ENCODE measurements at places on chromosomes 6 and 20.
A peak's percentile ranks its signal among the peaks of the same experiment; 100 is the strongest.

DNA sequence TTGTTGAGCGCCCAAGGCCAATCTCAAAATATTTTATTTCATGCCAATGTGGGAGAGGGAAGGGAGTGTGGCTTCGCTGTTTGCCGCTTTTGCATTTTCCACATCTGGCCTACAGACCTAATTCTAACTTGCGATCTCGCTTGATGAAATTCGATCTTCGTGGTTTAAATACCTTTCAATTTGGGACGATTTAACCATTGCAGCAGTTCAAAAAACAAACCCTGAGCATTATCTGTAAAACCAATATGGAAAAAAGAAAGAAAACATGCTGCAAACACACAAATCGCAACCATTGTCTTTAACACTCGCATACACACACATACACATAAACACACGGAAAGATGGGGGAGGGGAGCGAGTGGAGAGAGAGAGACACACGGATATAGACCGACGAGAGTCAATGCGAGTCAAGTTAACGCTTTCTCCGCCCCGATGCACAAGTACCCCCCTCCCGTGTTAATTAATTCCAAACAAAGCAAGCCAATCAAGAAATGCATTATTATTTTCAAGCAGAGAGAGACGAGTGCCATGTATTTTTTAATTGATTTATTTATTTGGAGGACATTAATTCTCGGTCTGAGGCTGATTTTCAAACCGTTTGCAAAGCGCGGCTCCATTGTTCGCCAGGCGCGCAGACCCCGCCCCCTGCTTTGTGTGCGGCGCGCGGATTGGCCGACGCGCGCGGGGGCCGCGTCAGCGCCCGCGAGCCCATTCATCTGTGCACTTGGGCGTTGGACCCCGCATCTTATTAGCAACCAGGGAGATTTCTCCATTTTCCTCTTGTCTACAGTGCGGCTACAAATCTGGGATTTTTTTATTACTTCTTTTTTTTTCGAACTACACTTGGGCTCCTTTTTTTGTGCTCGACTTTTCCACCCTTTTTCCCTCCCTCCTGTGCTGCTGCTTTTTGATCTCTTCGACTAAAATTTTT is at the start of gene MARCKS:
Gene MARCKS (plus strand): TSS at position 721 of the 931 bp plus-strand sequence. CDS start 401 bp downstream, outside the sequence.
- DNase-seq, result peak; percentile 80

DNA sequence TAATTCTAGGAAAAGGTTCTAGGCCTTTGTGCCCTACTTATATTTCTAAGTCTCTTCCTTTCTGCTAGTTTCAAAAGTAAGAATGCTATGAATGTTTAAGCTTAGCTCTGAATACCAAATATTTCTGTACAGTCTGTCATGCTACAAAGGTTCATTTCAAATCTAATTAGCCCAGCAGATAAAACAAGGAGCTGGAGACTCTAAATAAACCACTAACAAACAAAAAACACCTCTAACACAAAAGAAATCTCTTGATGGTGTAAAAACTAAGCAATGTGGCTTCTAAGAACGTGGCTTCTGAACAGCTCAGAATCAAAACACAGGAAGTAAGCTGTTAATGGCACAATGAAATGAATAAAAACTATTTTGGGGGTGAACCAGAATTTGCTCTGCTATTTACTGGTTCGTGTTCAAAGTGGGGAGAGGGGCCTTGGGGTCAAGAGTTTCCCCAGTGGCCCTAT is 198.3 kb downstream of the BCAS1 start:
- DNase-seq, result no peak

GRCh38 chr6:32410906-32411305 is 3.9 kb upstream of the BTNL2 start:
- no peak for DNase-seq

- no peak for DNase-seq
These were observed 361.4 kb upstream of the KCNQ5 start for GRCh38 chr6:72260489-72260888.

GRCh38 chr6:5067305-5067704 is 17.8 kb upstream of the PPP1R3G start:
- no peak for DNase-seq

- no peak for DNase-seq
These were observed 20.9 kb upstream of the MCM3 start for GRCh38 chr6:52305411-52305810.

DNA sequence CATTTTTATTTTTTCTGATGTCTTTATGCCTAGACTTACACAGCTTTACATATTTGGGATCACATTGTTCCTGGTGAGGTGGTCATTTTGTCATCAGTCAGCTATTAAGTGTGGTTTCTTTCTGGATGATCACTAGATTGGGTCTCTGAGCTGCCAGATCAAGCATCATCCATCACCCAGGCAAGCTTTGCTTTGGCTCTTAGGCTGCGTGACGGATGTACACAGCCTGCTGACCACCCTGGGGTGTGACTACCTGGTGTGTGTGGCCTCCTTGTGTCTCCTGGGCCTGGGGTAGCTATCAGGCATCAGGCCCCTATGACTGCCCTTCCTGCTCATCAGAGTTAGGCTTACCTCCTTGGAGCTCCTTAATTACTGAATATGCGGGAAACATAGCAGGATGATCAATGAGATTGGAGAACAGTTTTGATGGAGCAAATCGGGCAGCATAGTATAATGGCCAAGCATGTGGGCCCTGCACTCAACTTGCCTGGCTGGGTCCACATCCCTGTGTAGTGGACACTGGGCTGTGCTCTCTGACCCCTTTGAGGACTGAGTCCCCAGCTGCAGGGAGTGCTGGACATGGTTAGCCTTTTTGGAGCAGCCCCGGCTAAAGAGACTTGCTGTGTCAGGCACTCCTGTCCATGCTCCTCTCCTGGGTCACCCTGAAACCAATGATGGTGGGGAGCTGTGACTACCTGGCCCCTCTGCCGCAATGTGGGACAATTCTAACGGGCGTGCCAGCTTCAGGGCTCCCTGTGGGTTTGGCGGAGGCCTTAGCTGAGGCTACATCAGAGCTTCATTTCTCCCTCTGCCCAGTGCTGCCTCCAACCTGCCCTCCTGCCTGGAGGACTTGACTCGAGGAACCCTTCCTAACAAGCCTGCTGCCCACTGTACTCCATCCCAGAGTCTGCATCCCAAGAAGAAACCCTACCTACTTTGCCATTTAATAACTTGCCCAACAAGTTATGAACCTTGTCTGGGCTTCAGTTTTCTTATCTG is 8.2 kb downstream of the DAAM2 start:
- DNase-seq, result no peak

DNA sequence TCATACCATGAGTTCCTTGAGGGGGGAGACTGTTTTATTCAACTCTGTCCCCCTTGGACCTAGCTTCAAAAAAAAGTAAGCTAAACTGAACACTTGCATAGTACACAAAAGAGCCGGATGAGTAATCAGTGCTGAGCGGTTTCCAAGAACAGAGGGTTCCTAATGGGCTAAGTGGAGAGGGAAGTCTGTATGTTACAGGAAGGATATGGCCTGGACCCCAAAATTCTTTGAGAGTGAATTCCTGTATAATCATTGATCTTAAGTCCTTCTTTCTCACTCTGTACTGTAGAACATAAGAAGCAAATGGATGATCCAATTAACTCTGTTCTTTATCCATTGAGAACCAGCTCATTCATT is 324.7 kb upstream of the CNR1 start:
- no peak for DNase-seq

DNA sequence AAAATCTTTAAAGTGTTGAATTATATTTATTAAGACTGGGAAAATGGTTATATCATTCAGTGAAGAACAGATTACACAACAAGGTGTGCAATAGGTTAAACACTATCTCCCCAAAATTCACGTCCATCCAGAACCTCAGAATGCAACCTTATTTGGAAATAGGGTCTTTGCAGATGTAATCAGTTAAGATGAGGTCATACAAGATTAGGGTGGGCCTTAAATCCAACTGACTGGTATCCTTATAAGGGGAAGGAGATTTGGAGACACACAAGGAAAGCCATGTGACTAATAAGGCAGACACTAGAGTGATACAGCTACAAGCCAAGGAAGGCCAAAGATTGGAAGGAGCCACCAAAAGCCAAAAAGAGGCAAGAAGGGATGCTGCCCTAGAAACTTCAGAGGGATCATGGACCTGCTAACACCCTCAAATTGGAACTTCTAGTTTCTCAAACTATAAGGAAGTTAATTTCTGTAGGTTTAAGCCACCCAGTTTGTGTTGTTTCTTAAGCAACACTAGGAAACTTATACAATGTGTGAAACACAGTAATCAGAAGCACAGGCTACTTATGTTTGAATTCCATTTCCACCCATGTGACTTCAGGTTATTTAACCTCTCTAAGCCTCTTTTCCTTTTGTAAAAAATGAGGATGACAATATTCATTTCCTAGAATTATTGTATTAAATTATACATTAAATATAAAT is 16.9 kb downstream of the ILRUN start:
- DNase-seq, result peak; percentile 48

DNA sequence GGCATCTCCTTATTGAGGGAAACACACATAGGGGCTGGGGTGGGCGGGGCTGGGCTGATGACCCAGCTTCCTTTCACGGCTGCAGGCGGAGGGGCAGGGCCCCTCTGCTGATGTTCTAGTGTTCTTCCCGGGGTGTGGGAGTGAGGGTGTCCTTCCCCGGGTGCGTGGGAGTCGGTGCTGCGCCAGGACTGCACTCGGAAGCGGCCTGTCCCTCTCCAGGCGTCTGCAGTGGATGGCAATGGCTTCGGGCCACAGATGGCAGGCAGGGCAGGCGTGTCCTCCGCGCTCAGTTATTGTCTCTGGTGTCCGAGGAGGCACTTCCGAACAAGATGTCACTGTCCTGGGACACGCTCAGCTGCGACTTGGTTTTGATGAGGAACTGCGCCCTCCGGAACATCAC is 19.2 kb downstream of the KCNG1 start:
- DNase-seq, result no peak

DNA sequence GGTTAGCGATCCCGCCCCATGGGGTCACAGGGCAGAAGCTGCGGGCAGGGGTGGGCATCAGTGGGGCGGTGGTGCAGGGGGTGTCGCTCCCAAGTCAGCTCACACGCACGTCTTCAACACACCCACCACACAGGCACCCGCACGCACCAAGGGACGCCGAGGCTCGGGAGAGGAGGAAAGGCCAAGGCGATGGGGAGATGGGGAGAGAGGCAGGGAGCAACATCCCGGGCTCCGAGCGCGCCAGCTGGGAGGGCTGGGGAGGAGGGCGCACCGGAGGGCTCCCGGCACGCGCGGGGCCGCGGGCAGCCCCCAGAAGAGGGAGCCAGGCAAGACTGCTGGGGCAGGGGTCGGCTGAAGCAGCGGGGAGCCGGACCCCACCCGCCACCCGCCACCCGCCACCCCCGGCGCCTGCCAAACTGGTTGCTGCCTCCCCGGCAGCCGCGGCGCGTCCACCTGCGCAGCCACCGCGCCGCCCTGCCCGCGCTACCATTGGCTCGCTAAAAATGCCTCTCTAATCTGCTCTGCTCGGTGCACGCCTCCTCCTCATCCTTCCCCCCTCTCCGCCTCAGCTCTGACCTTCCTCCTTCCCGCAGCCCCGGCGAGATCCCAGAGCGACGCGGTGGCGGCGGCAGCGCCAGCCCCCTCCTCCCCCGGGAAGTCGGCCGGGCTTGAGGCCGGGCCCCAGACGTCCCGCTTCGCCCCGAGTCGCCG is at the start of gene PACSIN1:
Gene PACSIN1 (plus strand): TSS at position 546 of the 711 bp plus-strand sequence. CDS start 60,230 bp downstream, outside the sequence.
- no peak for DNase-seq

GRCh38 chr6:23245572-23245971 is 676.2 kb downstream of the HDGFL1 start:
- no peak for DNase-seq

DNA sequence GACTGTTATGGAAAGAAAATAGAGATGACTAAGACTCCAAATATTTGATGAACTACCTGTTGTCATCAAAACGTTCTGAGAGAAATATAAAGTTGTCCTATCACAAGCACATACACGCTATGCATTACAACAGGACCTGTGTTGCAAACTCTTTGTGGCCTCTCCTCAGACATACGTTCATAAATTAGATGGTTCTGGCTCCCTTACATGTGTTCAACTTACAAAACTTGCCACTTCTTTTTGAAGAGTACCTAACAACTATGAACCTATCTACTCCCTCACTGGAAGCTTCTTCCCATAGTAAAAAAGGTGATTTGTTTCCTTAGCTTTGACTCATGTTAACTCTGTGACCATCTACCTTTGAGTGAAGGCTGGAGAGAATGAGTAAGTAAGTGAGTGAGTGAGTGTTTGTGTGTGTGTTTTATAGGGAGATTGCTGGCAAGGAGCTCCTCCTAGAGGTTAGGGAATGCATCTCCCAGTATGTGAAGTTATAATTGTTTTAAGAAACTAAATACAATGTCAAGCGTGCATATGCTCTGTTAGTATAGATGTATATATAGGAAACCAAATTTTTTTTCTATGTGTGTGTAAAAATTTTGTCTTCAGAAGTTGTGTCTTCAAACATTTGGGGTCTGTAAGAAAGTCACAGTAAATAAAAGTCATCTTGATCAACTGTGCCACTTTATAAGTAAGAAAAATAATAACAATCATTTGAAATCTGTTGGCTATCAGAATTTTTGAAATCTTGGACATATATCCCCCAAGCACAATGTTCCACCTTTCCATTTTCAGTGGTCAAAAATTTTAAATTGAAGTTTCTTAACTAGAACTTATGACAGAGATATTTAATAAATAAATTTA is 1211.1 kb upstream of the GJE1 start:
- peak; percentile 47 for DNase-seq

GRCh38 chr6:56756219-56756789 is 113.6 kb upstream of the DST start:
- peak; percentile 34 for DNase-seq

- no peak for DNase-seq
These were observed 53.3 kb upstream of the TAF8 start for GRCh38 chr6:41996997-41997396.

DNA sequence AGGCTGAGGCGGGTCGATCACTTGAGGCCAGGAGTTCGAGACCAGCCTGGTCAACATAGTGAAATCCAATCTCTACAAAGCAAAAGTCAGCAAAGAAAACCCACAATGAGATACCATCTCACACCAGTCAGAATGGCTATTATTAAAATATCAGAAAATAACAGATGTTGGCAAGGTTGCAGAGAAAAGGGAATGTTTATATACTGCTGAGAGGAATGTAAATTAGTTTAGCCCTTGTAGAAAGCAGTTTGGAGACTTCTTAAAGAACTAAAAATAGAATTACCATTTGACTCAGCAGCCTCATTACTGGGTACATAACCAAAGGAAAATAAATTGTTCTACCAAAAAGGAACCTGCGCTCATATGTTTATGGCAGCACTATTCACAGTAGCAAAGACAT is 16.7 kb upstream of the GCM1 start:
- no peak for DNase-seq

GRCh38 chr6:146498309-146498708 is 45.3 kb upstream of the RAB32 start:
- DNase-seq, result no peak

DNA sequence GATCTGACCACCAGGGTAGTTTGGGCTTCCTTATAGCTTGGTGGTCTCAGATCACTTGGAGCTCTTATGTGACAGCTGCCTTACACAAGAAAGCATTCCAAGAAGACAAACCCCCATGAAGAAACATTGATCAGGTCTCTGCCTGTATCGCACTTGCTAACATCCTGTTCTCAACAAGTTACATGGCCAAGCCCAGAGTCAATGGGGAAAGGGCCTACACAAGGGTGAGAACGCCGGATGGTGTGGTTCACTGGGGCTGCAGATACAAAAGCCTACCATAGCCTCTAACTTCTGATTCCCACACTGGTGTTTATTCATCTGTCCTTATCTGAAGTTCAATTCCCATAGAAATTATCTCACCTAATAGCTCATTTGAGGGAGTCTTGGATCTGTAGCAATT is 235.5 kb downstream of the SYNDIG1 start:
- DNase-seq, result no peak
